ENCODE measurements at places on chromosomes 2 and 18.

DNA sequence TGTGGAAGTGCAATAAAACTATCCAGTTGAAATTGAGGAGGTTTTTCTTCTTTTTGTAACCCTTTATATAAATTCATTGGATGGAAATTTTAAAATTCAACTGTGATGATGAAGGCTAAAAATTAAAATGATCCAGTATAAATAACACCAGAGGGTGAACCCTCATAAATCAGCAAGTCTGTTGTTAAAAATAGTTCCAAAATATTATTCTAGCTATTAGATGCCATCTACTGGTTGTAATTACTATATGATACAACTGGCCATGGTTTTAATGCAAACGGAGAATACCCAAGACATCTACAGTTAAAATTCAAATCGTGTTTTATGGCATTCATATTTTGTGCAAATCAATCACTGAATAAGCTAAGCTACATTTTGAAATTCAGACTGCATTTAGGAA is 53.8 kb downstream of the TMEM200C start:
- DNase-seq, result peak; percentile 26

GRCh38 chr2:112622528-112622849 is 23.2 kb upstream of the SLC20A1 start:
- peak; percentile 67 for DNase-seq

DNA sequence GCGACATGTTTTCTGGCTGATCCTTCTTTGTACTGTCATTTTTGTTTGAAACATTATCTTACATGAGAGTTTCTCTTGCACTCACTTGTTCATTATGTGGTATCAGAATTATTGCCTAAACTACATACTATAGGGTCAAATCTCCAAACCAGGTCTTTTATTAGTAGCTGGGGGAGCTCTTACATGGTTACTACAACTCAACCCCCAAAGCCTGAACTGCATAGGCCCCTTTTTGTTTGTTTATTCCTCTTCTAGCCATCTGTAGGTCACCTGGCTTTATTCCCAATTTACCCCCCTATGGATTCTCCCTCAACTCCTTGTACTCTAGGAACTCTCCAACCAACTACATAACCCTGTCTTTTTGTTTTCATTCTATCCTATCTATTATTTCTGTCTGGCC is 46.7 kb downstream of the PUM2 start:
- no peak for DNase-seq

- no peak for DNase-seq
Measured at GRCh38 chr2:159476329-159476728, 140.0 kb downstream of the BAZ2B start.

GRCh38 chr2:177000061-177000714 is 212.4 kb upstream of the HNRNPA3 start:
- no peak for DNase-seq

GRCh38 chr18:78814766-78815165 is 164.9 kb upstream of the SALL3 start:
- no peak for DNase-seq

GRCh38 chr2:3488855-3489763 is 30.2 kb downstream of the ADI1 start:
- no peak for DNase-seq

DNA sequence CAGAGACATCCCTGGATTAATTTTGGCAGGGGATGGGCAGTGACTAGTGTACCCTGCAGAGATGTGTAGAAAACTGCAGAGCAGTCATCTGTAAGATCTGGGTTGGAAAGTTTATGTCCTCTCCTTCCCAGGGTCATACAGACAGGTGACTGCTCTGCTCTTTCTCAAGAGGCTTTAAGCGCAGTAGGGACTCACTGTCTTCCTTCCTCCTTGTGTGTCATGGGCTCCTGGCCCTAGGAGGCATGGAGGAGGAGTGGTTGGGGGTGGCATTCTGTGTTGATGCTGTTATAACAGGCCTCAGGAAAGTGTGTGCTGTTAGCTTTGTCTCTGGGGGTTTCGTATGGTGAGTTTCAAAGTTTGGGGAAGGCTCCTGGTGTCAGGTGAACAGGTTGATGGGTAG is 130.5 kb upstream of the MGAT5 start:
- no peak for DNase-seq

DNA sequence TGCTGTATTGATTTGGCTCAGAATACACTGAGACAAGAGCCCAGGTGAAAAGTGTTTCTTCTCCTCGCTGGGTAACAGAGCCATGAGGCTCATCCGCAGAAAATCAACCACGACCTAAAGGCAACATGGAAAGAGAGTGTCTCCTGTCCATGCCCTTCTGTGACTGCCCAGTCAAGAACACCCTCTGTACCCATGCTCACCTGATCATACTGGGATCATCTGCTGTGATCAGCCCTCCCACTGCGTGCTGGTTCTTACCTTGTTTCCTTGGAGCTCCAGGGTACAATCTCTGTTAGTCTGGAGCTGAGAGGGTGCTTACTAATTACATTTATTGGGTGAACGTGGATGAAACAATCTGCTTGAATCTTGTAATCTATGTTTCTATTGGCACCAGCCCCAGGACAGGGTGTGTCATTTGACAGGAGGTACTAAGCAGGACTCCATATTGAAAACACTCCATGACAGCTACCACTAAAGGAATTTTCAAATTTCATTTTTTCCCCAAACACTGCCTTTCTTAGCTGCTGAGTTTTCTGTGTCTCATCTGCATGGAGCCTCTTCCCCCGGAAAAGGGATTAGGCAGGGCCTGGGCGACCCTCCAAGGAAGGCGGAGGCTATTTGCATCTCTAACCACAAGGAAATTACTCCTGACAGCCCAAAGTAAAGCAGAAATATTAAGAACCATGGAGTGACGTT is 39.7 kb upstream of the GRP start:
- no peak for DNase-seq

DNA sequence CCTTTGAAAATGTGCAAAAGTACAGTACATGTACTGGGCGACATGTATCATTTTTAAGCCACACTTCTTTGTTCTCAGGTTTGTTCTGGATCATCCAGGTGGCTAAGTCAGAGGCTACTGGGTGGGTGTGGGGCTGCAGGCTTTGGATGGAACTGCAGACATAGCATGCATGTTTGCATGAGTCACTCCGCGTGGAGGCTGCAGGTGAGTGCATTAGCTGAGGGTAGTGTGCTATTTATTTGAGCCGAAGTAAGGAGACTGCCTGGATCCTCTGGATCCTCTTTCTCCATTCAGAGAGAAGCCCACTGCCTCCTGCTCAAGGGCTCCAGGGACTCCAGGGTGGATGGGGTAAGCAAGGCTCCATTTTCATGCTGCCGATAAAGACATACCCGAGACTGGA is 9.4 kb upstream of the NEURL3 start:
- DNase-seq, result no peak

DNA sequence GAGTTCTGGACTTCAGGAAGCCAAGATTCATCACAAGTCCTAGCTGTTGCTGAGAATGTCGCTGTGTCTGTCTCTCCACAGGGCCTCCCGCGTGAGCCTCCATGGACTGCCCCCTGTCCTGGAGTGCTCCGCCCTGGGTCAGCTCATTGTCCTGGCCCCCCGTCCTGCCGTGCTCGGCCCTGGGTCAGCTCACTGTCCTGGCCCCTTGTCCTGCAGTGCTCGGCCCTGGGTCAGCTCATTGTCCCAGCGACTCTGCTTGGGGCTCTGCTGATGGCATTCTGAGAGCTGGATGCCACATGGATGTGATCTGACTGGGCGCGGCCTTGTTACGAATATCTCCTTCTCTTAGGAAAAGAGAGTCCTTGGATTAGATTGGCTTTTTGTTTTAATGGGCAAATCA is 78.5 kb downstream of the EIPR1 start:
- no peak for DNase-seq

DNA sequence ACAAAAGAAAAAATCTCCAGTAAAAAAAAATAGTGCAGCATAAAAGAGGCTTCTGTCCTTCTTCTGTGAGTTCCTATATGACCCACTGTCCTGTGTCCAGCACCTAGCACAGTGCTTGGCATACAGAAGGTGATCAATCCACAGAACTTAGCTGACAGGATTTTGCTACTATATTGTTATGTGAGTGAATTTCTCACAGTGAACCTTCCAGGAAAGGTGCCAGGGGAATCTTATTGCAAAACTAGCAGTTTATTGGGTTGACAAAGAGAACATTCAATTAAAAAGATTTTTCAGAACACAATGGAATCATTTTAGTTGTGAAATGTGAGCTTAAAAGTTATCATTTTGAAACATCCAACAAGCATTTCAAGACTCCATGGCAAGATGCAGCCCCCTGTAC is 12.4 kb upstream of the TRIB2 start:
- no peak for DNase-seq

- DNase-seq, result no peak
Measured at GRCh38 chr18:9446839-9447238, 28.5 kb upstream of the RALBP1 start.

DNA sequence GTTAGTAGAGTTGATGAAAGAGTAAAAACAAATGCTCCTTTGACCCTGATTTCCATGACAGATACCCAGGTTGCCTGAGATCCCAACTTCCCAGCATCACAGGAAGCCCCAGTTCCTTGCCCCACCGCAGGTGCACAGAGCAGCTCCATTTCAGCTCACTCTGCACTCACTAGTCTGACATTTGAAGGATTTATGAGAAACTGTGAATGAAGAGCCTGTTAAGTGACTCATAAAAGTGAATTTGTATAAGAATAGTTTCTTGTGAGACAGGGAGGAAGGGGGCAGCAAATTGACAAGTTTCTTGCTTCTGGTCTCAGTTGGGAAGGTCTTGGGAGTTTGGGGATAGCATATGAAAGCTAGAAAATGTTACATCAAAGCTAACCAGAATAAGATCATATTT is 248.7 kb upstream of the ATP5MC3 start:
- DNase-seq, result no peak

GRCh38 chr2:68948710-68949109 is 4.0 kb downstream of the GKN2 start:
- DNase-seq, result no peak

DNA sequence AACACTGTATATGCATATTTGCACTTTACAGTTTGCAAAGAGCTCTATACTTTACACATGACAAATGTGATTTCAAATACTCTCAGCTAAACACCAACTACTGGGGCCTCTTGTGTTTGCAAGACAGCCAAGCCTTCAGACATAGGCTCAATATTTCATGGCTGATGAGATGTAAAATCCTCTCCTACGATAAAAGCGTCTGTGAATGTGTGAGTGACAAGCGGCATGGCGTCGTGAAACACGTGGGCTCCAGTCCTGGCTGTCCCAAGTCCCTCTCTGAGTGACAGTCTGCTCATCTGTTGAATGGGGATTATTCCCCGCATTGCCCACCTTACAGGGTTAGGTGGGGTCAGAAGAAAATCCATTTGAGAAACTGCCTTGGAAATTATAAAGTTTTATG is 489.8 kb downstream of the RNF144A start:
- DNase-seq, result no peak

DNA sequence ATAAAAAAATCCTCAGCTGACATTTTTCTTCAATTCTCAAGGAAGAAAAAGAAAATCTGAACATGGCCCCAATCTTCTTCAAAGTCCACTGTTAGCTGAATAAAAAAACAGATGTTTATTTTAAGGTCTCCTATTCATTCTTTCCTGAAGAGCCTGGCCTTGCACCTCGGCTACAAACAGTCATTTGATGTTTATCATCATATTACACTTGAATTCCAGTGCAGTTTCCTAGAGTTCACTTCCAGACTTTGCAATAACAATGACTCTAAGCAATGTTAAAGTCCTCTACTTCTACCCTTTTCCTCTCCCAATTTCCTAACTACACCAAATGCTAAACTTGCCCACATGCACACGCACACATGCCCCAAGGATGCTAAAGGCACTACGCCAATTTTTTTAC is 70.1 kb downstream of the NOL10 start:
- DNase-seq, result no peak

- DNase-seq, result peak; percentile 1
Measured at GRCh38 chr18:22609642-22610041, 191.9 kb upstream of the CTAGE1 start.

Data from RKO (cell line).